ENCODE measurements at places on chromosomes 3 and 15. TPM values are rescaled to one million over a fixed set of nuclear protein-coding genes. Genes with fewer than 3 reads are reported as not detected.

The UBE2E2 gene
- total RNA-seq: 83.8 TPM

DNA sequence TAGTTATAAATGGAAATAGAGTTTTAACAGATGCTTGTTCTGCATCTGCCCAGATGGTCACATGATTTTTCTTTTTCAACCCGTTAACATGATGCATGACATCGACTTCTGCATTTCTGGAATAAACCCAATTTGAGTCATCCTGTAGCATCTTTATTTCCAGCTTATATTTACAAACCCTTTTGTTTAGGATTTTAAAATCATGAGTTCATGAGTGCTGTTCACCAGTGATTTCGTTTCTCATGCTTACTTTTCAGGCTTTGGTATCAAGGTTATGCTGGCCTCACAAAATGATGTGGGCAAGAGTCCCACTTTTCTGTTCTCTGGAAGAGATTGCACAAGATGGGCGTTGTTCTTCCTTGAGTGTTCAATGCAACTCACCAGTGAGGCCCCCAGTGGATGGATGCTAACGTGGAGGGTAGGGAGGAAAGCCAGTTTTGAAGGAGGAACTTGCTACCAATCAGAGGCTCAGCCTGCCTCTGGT is 5.2 kb downstream of the HRH1 start:
- H3K27me3 ChIP-seq: 0 out of 2 replicates have a peak, but pooled peaks cover 4% of the 10 kb centered on the region
- no peak overlapping the region for H3K27ac ChIP-seq
- no peaks in the 10 kb centered on the region for H3K4me1 ChIP-seq
- DNase-seq: no peak

GRCh38 chr3:187014417-187014864 is 84.1 kb downstream of the ST6GAL1 start:
- no peaks in the 10 kb centered on the region for H3K36me3 ChIP-seq
- H3K4me1 ChIP-seq: peaks cover 11% of the 10 kb centered on the region
- no peak overlapping the region for H3K4me3 ChIP-seq
- DNase-seq: no peak
- H3K27me3 ChIP-seq: no peaks in the 10 kb centered on the region

DNA sequence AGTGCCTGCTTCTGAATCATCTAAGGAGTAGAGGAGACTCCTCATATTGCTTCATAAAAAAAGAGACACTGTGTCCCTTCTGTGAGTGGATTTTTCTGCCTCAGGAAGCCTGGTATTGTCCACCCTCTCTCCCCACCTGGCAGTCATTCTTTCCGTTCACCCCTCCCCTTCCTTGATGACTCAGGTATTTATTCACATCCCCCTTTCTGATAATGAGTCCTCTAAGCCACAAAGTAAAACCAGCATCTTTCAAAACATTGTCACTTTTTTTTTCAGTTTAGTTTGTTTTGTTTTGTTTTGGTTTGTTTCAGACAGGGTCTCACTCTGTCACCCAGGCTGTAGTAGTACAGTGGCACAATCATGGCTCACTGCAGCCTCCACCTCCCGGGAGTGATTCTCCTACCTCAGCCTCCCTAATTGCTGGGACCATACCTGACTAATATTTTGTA is 65.2 kb upstream of the UBE2E1 start:
- no peaks in the 10 kb centered on the region for H3K36me3 ChIP-seq
- no peak for DNase-seq
- H3K4me1 ChIP-seq: peaks cover 27% of the 10 kb centered on the region
- no peak overlapping the region for H3K27ac ChIP-seq
- no peaks in the 10 kb centered on the region for H3K27me3 ChIP-seq
- H3K4me3 ChIP-seq: no peak overlapping the region

DNA sequence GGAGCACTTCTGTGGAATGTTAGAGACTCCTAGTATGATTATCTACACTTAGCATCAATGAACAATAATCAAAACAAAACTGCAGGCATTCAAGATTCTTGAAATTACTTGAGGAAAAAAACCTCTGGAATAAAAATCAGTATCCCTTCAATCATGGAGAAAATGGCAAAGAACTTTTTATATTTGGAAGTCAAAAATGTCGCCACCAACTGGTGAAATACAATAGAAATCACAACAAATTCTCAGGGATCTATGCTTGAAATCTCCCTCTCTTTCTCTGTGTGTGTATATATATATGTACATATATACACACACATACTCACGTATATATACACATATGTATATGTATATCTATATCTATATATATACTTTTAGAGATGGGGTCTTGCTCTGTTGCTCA is 378.9 kb upstream of the ALCAM start:
- H3K27me3 ChIP-seq: no peaks in the 10 kb centered on the region
- no peaks in the 10 kb centered on the region for H3K4me1 ChIP-seq
- no peaks in the 10 kb centered on the region for H3K36me3 ChIP-seq

DNA sequence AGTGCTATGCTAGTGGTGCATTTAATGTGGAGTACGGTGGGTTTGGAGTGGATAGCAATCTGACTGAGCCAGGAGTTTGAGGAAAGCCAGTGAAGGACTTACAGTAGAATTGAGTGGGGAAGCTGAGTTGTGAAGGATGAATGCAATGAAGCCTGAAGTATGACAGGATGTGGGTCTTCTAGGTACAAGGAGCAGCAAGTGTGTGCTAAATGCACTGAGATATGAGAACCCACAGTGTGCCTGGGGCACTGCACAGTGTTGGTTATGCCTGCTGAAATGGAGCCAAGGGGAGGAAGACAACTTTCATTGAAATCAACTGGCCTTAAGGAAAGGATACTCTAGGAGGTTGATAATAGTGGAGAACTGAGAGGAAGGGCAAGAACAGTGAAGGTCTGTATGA is 105.5 kb upstream of the MRPL3 start:
- H3K27me3 ChIP-seq: no peaks in the 10 kb centered on the region
- H3K4me3 ChIP-seq: no peak overlapping the region

GRCh38 chr3:156170571-156170970 is 50.2 kb downstream of the KCNAB1 start:
- H3K4me3 ChIP-seq: no peak overlapping the region
- H3K4me1 ChIP-seq: no peaks in the 10 kb centered on the region
- no peak overlapping the region for H3K27ac ChIP-seq
- no peaks in the 10 kb centered on the region for H3K27me3 ChIP-seq
- H3K36me3 ChIP-seq: no peaks in the 10 kb centered on the region

Data from Caco-2 (cell line).